Mammary epithelial cell (primary cell): ENCODE measurements at places on chromosomes 11 and 22.
A peak's percentile ranks its signal among the peaks of the same experiment; 100 is the strongest.

GRCh38 chr11:118921121-118921928 lies 4.4 kb downstream of the BCL9L start:
- peak; percentile 85 for DNase-seq

DNA sequence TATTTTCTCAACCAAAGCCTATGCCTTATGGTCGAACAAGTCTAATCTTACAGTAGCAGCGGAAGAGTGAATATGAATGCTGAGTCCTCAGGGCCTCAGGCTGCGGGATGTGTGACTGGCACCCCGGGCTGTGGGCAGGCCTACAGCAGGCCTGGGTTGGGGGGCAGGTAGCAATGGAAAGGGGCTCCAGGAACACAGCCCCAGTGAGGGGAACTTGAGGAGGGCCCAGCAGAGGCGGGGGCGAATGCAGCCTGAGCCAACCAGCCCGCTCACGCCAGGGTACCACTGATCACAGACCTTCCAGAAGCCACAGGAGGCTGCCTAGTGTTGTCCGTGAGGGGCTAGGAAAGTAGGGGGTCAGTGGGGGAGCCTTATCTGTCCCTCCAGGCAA lies 11.3 kb upstream of the CD5 start:
- no peak for DNase-seq

DNA sequence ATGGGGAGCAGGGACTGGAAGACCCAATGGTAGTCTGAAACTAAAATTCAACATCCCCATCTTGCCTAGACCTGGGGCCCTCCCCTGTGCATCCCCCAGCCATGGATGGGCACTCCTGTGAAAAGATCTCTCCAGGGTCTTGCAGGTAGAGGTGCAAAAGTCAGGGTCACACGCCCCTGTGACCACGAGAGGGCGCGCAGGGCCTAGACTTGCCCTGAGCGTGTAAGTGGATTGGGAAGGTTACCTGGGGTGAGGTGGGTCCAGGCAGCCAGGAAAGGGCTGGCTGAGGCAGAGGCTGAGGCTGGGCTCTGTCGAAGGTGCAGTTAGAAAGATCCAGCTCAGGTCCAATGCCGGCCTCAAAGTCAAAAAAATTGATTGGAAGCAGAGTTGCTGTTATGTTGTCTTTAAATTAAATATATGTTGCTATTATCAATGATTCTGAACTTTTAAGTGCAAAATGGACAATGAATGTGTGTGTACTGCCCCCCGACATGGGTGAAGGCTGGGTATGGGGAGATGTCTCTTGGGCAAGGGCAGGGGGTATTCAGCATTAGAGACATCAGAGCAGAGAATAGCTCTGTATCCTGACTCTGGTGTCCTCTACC lies 4.8 kb upstream of the POU2F3 start:
- DNase-seq, result peak; percentile 62

DNA sequence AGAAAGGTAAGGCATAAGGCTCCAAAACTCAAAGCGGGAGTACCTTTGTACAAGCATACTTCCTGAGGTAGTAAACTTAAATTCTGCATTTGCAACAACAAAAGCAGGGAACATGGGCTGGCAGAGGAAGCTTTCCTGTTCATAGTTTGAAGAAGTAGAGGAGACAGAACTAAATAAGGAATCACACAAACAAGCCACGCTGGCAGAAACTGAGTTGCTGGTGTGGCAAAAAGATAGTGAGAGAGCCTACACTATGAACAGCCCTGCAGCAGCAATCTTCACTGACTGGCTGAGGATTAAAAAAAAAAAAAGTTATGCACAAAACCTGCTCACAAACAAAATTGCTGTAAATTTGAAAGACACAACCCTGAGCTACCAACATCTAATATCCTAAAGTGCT lies 46.5 kb downstream of the FCHSD2 start:
- no peak for DNase-seq

DNA sequence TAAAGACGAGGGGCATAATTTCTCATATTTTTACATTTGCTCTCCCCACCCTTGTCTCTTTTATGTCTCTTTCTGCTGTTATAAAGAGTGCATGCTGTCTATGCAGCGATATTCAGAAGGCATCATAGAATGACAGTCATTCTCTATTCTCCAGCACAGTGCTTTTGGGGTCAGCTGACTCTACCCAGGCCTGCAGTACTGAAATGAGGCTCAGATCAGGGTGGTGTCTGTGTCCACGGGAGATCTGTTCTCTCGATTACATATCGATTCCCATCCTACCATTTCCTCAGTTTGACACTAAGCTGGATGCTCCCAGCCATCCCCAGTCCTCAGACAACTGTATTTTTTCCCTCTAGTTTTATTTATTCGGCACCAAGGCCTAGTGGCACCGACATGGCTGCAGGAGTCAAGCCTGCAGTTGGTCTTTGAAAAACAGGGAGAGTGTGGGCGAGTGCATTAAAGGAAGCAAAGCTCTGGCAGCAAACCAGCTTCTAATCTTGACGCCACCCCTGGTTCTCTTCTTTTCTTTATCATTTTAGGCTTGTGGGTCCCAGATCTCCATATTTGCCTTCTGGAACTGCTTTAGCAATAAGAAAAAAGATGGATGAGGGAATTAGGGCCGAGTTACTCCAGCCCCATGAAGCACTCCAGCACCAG lies 71.6 kb upstream of the PICALM start:
- DNase-seq, result no peak

DNA sequence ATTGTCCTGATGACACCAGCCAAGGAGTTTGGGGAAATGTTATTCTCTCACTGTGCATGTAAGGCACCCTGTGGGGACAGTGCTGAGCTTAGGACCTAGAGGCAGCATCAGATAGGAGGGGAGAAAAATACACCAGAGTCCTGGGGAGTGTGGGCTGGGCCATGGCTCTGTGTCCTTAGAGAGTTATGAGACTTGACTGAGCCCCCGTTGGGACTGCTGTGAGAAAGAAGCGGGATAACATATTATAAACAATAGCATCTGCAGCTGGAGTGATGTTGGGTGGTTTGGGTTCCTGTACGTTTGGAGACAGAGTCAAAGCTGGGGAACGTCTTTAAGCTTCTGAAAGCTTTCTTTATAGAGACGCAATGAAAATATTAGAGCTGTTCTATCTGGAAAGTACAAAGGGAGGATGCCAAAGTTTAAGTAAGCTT lies 90.9 kb upstream of the CRTAM start:
- no peak for DNase-seq

GRCh38 chr11:16511116-16512114 lies 155.1 kb upstream of the SOX6 start:
- peak; percentile 88 for DNase-seq

GRCh38 chr11:14261066-14261465 lies 97.9 kb downstream of the RRAS2 start:
- DNase-seq, result no peak

GRCh38 chr11:119934866-119935265 lies 203.0 kb downstream of the TRIM29 start:
- no peak for DNase-seq

DNA sequence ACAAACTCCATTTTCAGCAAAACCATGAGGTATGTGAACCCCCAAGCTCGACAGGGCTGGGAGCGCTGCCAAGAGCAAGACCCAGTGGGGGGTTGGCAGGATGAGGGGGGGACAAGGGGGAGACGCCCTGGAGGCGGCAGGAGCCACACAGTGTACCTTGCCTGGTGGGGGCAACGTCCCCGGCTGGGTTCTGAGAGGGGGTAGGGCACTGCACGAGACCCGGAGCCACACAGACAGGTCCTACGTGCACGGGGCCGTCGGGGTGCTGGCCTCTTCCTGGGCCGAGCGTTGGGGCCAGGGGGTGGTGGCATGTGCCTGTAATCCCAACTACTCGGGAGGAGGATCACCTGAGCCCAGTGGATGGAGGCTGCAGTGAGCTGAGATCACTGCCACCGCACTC lies 28.8 kb downstream of the TBX1 start:
- DNase-seq, result no peak

GRCh38 chr11:62054484-62055121 lies 69.2 kb upstream of the INCENP start:
- DNase-seq, result peak; percentile 42

DNA sequence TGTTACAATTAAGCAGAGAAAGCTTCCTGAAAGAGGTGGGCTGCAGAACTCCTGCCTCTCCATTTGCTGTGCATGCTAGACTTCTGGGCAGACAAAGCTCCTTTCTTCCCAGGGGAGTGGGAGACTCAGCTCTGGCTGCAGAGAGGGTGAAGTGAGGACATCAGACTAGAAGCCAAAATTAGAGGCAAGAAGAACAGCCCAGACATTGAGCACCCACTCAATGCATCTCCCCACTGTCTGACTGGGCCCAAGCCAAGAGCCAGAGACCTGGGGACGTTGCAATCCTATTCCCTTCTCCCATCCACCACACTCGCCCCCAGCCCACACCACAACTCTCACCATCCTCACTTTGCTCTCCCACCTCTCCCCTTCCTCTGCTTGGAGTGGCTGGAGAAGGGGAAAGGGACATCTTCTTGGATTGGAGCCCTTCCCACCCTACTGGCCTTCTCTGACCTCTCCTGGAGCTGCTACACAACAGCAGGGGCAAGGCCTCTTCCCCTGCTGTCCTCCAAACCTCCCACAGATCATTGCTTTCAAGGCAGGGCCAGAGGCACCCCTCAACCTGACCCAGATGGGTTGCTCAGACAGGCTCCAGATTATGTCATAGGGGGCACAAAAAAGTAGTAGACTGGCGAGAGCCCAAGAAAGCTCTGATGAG lies 477.7 kb upstream of the CADM1 start:
- no peak for DNase-seq

GRCh38 chr11:121520243-121521144 lies 67.7 kb upstream of the SORL1-AS1 start:
- peak; percentile 68 for DNase-seq
